GM04503 (cell line): ENCODE measurements at places on chromosomes 1 and 21.

DNA sequence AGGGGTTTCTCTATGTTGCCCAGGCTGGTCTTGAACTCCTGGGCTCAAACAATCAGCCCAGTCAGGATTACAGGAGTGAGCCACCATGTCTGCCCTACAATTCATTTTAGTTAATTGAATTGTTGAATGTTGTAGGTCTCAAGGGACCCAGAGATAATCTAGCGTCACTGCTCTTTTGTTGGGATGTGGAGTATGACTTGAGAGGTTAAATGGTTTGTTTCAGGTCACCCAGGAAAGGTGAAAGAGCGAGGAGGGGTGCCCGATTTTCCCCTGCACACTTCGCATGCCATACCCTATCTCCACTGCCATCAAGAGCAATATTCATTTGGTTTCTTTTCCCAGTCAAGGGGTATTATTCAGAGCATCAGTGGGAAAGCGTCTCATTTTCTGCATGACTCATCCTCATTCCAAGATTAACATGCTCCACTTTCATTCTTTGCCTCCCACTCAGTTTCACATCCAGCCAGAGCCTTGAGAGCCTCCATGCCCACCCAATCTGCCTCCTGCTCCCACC lies 13.1 kb upstream of the SLC30A1 start:
- peak; percentile 70 for DNase-seq

GRCh38 chr1:204123376-204123775 lies 28.5 kb downstream of the ETNK2 start:
- no peak for DNase-seq

GRCh38 chr1:118147522-118147921 lies 37.5 kb downstream of the SPAG17 start:
- DNase-seq = peak; percentile 80

DNA sequence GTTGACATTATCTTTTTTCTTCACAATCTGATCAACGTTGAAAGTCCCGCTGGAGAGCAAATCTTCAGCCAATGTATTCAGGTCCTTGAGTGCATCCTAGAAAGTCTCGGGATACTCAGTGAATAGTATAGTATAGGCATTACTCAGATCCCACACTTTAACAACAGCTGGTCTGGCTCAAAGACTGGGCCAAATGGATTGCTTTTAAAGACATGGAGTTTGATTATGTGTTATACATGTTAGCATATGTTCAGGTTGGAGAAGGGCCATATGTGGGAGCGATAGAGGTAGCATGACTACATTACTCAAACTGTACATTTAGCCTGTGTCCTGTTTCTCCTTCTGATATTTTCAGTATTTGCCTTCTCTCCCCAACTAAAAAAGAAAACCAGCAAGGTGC lies 33.1 kb downstream of the OR10Z1 start:
- no peak for DNase-seq

DNA sequence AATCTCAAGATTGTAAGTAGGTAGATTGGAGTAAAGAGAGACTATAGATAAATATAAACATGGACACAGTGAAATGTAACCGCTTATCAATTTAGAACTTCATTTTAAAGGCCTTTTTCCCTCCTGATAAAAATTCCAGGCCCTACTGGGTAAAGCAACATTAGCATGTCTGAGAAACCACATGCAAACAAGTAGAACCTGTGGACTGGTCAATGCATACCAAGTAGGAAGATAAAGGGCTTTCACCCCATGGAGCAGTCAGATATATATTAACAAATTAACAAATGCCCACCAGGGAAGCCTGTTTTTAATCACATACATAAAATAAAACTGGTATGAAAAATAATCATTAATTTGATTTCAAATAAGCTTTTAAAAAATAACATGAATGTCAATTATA lies 8.1 kb downstream of the DPH5 start:
- DNase-seq = no peak

DNA sequence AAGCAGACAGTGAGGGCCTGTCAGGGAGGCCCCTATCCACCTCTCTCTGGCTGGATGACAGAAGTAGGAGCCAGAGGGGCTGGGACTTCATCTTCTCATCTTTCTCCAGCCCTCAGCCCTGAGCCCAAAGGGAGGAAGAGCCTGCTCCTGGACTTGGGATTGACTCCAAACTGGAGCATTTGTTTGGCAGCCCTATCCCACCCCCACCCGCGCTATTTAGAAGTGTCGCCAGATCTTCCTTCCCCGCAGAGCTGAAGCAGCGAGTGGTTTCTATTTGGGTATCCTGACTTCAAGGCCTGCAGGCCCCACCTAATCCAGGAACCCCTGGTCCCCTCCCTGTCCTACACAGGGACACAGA lies 9.6 kb downstream of the NES start:
- DNase-seq = no peak

- DNase-seq = no peak
Observed at GRCh38 chr1:194372266-194372665, 1185.9 kb upstream of the B3GALT2 start.

DNA sequence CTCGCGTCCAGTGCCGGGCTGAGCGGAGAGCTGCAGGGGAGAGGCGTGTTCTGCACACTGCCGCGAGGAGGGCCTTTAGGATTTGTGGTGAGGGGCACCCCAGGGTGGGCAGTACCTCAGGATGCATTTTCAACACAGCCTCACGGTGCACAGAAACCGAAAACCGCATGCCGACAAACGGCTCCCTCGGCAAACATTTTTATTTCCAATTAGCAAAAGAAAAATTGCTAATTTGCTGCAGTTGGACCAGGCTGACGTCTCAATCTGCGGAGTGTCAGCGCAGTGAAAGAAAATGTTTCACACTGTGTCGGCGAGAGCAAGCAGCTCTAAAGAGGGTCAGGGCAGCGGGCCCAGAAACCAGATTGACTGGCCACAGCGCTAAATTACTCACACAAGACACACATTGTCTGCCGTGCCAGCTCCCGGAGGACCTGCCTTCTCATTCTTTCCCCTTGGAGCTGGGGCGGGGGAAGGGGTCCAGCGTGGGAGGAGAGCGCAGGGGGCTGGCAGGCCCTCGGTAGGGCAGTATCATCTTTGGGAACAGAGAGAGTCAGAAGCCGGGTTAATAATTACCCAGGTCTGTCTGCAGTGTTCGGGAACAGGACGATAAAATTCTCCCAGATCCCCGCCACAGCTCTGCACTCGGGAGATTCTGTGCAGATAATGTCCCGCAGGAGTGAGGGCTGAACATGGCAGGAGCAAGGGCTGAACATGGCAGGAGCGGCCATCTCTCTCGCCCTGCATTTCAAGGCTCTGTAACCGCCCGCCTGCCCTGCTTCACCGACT lies 150.2 kb downstream of the PRDM16 start:
- peak; percentile 2 for DNase-seq

DNA sequence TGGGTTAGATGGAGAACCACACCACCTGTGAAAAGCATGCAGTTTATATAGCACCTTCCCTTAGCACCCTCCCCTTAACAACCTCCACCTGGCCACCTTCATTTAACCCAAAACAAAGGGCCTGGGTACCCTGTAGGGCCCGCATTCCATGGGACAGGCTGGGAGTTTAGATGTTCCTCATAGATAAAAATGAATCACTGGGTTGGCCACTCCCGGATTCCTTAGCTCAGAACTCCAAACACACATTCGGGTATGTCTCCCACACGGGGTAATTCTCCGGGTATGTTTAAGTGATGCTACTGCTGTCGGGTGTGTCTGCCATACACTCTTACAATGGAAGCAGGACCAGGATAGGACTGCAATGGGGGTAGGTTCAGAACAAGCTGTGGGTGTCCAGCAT lies 43.9 kb upstream of the FOXO6 start:
- DNase-seq = peak; percentile 10

GRCh38 chr1:236509647-236510401 lies 14.0 kb upstream of the LGALS8 start:
- no peak for DNase-seq

GRCh38 chr21:44667612-44668011 lies 885 bp upstream of the KRTAP12-2 start:
- DNase-seq = no peak

- no peak for DNase-seq
Observed at GRCh38 chr1:187627516-187627915, 798.8 kb downstream of the PLA2G4A start.

DNA sequence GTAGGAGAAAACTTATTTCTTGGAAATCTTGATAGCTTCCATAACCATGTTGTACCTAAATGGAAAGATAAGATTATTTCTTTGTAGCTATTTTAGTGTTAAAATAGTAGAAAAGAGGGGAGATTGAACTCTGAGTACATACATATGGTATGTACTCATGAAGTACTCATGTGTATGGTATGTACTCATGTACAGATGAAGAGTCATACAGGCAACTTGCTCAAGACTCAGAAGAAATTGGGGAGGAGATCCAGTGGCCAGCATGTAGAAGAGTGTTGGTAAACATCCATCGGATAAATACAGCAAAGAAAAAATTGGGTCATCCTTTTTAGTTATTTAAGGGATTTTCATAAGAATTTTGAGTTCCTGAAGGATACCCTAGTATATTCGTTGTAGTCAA lies 29.0 kb downstream of the MDM4 start:
- DNase-seq = no peak

- DNase-seq = no peak
Observed at GRCh38 chr1:41464885-41465284, 19.6 kb downstream of the EDN2 start.

- DNase-seq = no peak
Observed at GRCh38 chr1:205812271-205812877, 624 bp downstream of the SLC41A1 start.

DNA sequence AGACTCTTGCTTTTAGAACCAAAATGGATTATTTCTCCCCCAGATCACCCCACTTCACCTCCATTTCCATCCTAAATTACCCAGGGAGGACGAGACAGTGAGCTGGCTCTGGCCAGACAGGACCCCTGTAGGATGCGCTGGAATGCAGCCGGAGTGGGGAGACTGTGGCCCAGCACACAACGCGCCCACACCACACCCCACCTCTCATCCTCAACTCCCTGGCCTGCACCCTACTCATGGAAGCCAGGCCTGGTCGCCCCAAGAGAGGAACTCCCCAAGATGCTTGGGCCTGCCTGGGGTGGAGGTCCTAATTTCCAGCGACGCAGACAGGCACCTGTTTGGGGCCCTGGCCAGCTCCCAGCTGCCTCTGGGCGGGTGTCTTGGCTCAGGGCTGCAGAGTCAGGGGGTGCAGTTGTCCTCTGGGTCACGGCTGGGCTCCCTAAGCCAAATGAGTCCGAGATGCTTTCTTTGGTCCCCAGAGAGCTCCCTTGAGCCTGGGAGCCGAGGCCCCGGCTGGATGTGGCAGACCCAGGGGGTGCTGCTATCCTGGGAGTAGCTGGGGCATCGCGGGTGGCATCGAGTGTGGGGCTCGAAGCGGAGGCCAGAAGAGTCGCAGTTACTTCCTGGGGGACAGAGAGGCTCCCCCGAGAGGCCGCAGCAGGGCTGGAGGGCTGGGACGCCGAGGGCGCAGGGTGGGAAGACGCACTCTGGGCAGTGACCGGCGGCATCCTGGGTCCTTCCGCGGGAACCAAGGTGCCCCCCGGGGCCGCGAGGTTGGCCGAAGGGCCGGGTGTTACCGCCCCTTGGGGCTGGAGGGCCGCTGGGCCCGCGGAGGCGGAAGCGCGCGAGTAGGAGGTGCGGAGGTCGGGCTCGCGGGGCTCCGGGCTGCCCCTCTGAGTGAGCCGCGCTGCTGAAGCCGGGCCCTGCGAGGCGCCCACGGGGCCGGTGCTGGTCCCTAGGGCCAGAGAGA lies 10.4 kb downstream of the CLEC20A start:
- DNase-seq = no peak

DNA sequence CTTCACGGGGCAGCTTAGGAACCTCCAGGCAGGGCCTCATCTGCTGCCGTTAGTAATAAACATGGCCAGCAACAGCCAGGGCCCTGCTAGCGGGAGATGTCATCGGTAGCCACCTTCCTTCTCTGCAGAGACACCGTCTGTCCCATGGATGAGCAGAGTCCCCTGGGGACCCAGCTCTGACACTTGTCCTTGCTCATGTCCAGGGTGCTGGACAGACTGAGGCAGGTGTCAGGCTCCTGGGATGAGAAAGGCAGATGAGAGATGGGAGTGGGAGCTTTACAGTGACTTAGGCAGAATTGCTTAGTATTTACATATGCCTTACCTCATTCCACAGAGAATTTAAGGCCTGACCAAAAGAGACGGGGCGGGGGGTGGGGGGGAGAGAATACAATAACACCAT lies 25.0 kb downstream of the CAPN2 start:
- DNase-seq = no peak

GRCh38 chr1:210635108-210635507 lies 306.4 kb downstream of the HHAT start:
- no peak for DNase-seq

GRCh38 chr1:68585351-68585750 lies 88.5 kb upstream of the DEPDC1 start:
- no peak for DNase-seq

GRCh38 chr1:230772457-230773395 lies 25.5 kb downstream of the CAPN9 start:
- no peak for DNase-seq

- peak; percentile 46 for DNase-seq
Observed at GRCh38 chr21:41956926-41957729, 3.3 kb upstream of the C2CD2 start.

- peak; percentile 54 for DNase-seq
Observed at GRCh38 chr1:80448081-80448480, 1352.7 kb upstream of the ADGRL2 start.

- no peak for DNase-seq
Observed at GRCh38 chr1:195173753-195174152, 1434.5 kb downstream of the KCNT2 start.

GRCh38 chr1:202085682-202086373 lies 36.9 kb upstream of the GPR37L1 start:
- no peak for DNase-seq

- DNase-seq = no peak
Observed at GRCh38 chr1:154466921-154467417, 35.0 kb upstream of the TDRD10 start.

DNA sequence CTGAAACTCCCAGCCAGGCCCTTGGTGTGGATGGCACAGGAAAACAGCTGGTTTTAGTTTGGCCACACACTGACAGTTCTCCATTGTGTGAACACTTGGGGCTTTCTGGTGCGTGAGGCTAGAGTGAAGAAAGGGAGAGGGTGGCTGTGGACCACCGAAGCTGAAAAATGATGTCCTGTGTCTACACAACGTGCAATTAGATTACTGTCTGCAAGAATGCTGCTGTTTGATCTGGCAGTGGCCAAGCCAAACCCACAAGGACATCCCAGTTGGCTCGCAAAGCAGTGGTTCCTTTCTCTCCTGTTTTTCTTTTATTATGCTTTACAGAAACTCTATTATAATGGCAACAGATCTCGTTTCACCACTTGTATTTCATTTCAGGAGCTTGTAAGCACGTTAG lies 58.9 kb downstream of the ERG start:
- DNase-seq = no peak

GRCh38 chr1:154726896-154727753 lies 119.1 kb upstream of the ADAR start:
- DNase-seq = no peak

DNA sequence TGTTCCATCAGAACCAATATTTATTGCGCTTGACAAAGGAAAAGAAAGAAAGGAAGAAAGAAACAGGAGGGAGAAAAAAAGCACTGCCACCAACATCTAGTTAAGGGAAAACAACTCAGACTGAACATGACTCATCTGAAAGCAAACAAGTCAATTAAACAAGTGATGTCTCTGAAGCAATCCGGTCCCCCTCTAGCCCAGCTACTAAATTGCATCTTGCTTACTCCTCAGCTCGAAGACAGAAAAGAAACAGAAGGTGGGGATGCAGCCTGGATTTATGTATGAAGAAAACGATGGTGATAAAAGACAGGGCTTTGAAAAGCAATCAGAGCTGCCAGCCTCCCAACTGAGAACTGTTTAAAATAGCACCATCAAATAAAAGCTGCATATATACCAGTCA lies 188.2 kb downstream of the OMA1 start:
- peak; percentile 4 for DNase-seq
